ENCODE measurements at places on chromosomes 5 and 9.

GRCh38 chr9:129483415-129484351 lies 137.2 kb downstream of the C9orf50 start:
- DNase-seq, result no peak

- no peak for DNase-seq
Measured at GRCh38 chr5:112077180-112077579, 320.2 kb upstream of the NREP start.

DNA sequence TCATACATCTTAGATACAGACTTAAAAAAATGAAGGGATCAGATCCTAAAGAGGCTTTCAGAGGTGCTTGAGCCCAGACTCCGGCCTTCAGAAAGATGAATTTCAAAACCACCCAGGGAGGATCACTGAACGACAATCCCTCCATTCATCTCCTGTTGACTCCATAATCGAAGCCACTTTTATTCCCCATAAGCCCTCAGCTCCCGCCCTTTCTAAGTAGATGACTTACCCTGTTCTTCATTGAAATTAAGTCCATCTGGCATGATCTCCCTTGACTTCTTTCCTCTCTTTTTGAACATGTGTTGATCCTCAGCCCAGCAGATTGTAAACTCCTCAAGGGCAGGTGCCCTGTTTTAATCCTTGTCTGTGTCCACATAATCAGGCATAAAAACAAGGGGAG lies 50.8 kb upstream of the ASTN2 start:
- DNase-seq, result no peak

DNA sequence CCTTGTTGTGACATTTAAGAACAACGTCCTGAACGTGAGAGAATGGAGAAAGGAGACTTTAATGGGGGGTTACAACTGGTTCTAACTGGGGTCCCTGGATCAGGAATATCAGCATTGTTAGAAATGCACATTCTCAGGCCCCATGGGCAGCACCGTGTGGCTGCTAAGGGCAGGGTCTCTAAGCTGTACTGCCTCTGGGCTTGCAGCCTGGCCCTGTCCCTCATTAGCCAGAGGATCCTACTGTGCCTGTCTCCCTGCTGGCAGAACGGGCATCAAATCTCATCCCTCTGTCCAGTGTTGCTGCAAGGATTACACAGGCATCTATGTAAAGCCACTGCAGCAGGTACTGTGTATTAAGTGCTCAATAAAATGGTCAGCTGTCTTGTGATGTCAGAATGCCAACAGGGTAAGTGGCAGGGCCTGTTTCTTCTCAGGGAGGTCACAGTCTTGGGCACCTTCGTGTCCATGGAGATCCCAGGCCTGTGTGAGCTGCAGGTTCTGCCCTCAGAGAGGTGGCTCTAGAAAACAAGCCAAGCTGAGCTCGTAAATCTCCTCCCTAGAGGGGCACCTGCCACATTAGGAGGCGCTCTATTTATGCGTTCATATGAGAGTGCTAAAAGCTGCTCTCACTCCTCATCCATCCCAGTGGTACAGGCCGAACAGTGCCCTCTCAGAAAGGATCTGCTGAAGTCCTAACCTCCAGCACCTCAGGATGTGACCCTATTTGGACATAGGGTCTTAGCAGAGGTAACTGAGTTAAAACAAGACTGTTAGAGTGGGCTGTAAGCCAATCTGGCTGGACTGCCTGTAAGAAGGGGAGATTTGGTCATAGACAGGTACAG lies 210.5 kb downstream of the GADD45G start:
- DNase-seq, result no peak

GRCh38 chr5:143275512-143276363 lies 127.7 kb downstream of the NR3C1 start:
- DNase-seq, result no peak

GRCh38 chr5:107072440-107072839 lies 598.3 kb downstream of the EFNA5 start:
- no peak for DNase-seq

DNA sequence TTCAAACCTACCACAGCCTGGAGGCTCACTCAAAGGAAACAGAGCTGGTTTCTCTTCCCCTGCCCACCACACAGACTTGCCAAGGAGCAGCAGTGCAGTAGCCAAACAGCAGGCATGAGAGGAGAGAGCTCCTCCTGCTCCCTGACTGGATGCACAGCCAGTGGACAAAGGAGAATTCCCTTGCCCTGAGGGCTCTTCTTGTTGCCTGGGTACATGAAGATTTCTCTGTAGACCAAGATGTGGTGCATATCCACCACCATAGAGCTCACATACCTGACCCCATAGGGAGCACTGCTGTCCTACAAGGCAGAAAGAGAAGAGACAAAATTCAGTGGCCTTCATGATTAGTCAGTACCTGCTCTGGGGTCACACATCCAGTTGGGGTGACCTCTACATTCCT lies 56.3 kb upstream of the SPATA31E1 start:
- no peak for DNase-seq

GRCh38 chr5:14442536-14442935 lies 139.1 kb upstream of the OTULINL start:
- DNase-seq, result no peak

GRCh38 chr5:152118676-152119470 lies 194.2 kb upstream of the GLRA1 start:
- no peak for DNase-seq

DNA sequence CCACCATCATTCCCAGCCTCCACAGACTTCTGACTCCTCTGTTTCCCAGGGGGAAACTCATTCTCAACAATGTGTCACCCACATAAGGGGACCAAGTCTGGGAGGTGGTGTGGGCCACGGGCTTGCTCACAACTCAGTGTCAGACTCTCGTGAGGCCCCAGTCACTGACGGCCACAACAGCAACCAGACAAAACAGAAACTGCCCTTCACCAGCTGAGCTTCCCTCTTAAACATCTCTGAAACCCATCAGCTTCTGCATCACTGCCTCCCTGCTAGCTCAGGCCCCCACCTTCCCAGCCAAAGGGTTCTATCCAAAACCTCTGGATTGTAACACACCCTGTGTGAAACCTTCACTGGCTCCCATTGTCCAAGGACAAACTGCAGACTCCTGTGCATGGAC lies 273.4 kb downstream of the CDK5RAP2 start:
- DNase-seq, result no peak

DNA sequence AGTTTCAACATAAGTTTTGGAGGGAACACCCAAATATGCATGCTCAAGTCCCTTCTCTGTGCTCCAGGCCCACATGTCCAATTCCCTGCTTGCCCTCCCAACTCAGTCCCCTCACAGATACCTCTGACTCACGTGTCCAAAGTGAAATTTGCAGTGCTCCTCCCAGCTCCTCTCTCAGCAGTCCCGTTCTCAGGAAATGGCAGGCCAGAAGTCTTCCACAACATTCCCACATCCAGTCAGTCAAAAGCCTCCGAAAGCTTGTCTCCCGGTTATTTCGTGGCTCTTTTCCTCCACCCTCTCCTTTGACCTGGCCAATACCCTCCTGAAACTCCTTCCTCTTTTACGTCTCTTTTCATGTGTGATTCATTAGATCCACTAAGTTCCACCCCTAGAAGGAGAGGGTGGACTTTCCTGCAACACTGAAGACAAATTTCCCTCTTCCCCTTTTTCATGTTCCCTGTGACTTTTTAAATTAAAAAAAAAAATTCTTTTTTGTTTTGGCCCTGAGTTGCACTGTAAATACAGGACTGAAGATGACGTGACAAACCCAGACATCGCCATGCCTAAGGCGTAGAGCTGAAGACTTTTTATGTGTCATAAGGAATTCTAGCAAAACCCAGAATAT lies 12.8 kb upstream of the MGAT1 start:
- DNase-seq, result no peak

DNA sequence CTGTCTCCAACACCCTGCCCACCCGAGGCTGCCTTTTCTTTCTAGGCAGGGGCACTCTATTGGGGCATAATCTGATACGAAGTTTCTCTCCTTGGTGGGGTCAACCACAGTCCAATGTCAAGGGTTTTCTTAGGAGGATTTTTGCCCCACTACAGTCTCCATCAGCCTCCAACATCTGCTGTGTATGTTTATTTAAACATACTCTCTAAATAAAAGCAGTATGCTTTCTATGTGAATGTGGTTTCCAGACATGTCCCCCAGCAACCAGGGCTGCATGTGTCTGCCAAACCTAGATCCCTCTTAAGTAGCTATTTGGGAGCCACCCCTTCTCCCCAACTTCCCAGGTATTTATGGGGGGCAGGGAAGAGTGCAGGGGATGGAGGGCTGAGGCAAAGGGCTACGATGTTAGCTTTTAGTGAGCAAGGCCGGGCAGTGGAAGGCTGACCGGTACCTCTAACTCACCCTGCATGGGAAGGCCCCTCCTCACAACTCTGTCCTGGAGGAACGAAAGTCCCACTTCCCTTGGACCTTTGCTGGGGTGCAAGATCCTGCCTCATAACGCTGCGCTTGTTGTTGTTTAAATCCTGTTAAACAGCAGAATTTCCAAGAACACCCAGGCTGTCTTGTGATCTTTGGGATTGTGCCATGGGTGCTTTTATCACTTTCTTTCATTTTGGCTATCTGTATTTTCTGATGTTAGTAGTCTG lies 75.4 kb downstream of the NREP start:
- no peak for DNase-seq

DNA sequence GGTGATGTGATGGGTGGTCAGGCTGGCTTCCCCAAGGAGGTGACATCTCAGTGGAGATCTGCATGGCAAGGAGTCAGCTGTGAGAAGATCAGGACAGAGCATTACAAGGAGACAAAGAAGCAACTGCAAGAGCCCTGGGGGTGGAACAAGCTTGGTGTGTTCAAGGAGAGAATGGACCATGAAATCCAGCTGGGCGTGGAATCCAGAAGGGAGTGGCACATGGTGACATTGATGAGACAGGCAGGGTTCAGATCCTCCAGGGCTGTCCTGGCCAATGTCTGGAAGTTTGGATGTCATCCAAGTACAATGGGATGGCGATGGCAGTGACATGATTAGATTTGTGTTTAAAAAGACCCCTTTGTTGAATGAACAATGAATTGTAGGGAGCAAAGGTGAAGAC lies 175.6 kb downstream of the MACROH2A1 start:
- DNase-seq, result no peak

DNA sequence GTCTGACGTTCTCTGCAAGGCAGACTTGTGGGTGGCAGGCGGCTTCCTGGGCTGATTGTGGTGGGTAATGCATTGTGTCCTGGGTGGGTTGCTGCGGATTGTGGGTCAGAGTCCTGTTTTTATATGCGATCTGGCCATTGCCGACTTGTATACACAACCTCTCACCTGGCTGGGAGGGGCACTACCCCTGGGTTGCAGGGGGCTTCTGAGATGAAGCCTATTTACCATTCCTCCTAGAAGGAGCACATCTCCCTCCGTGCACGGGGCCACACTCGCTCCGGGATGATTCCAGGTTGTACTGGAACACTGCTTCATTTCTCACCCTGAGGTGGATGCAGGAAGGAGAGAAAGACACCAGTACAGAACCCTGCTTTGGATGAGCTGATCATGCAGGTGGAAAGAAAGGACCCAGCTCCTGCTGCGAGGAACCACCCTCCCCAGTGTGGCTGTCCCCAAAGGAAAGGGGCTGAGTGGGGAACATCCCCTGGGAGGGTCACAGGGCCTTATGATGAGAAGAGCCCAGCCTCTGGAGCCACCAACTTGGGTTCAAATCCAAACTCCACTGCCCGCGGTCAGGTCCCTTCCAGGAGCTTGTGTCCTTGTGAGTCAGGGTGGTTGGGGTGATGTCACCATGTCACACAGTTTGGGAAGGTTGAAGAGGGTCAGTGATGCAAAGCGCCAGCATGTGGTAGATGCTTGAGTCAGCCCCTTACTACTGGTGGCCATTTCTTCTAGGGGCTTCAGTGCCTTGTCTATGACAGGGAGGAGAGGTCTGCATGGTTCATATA lies 151.8 kb upstream of the COL5A1 start:
- DNase-seq, result no peak

GRCh38 chr9:77726814-77727213 lies 78.7 kb upstream of the GNA14 start:
- DNase-seq, result no peak

DNA sequence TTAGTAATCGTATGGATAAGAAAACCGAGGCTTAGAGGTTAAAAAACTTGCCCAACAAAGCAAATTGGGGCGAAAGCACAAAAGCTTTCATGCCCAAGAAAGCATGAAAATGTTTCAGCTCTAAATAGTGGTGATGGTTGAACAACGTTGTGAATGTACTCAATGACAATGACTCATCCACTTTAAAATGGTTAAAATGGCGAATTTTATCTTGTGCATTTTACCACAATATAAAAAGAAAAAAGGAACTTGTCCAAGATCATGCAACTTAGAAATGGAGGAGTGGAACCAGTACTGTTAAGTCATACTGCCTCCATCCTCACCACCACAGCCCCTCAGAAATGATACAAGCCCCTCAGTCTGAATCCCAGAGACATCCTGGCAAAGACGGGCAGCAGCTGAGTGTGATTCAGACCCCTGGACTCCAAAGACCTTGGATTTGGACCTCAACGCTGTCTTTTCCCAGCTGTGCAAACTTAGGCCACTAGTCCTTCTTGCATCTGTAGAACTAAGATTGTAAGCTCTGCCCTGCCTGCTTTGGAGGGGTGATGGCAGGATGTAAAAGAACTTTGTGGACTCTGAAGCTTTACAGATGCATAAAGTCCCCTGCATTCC lies 158.4 kb downstream of the GABBR2 start:
- no peak for DNase-seq

- DNase-seq, result no peak
Measured at GRCh38 chr9:79573412-79573923, 1.7 kb downstream of the TLE4 start.

DNA sequence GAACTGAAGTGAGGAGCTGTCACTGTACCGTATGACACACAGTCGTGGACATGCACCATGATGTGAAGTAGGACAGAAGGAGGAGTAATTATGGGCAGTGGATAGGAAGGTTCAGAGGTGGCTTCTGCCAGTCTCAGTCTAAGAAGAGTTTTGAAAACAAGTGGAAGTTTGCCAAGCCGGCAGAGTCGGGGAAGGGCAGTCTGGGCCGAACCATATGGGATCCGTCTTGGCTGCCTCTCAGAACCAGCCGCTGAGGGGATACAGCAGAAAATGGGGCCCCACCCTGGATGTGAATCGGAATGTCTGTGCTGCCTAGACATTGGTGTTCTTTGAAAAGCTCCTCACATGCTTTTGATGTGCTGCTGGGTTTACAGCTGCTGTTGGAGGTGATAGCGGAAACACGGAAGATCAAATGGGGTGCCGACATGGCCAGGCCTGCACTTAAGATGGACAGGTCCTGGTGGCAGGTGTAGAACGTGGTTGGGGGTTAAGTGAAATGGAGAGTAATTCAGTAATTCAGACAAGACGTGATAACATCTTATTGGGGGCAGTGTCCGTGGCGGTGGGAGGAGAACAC lies 11.2 kb downstream of the SNX18 start:
- no peak for DNase-seq

GRCh38 chr9:33416996-33417395 lies 14.6 kb upstream of the AQP7 start:
- DNase-seq, result no peak

GRCh38 chr9:133987446-133987788 lies 4.7 kb downstream of the VAV2 start:
- DNase-seq, result no peak

GRCh38 chr9:111828193-111828592 lies 33.5 kb upstream of the SHOC1 start:
- DNase-seq, result no peak

GRCh38 chr5:150299571-150300327 lies 3.0 kb downstream of the ARSI start:
- DNase-seq, result no peak

Data from stimulated activated CD4-positive, alpha-beta T cell treated with anti-CD3 and anti-CD28 coated beads, Interleukin-2, amount 100 ng/mL, for 48 hours (primary cell).